ENCODE measurements at places on chromosomes 2 and 18. TPM values are rescaled to one million over a fixed set of nuclear protein-coding genes. Genes with fewer than 3 reads are reported as not detected.

GRCh38 chr2:148944536-148944935 is 69.5 kb downstream of the KIF5C start:
- DNase-seq = no peak

DNA sequence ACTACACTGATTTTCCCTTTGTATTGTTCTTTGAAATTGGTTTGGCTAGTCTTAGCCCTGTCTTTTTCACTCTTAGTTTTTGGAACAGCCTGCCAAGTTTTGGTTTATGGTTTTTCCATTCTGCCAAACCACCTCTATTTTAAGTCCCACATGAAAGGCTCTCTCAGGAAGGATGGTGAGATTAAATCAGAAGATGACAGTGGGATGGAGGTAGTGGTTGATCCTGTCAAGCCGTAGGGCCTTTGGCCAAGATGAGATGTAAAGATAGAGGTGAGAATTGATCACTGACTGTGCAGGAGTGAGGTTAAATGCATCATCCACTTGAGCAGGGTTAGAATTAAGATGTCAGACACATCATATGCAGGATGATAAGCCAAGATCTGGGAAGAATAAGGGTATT is 948.5 kb downstream of the SLC4A3 start:
- no peak for DNase-seq

GRCh38 chr2:147081831-147082230 is 763.0 kb upstream of the ACVR2A start:
- no peak for DNase-seq

GRCh38 chr2:74212702-74213410 is 14.4 kb downstream of the MTHFD2 start:
- DNase-seq = no peak

DNA sequence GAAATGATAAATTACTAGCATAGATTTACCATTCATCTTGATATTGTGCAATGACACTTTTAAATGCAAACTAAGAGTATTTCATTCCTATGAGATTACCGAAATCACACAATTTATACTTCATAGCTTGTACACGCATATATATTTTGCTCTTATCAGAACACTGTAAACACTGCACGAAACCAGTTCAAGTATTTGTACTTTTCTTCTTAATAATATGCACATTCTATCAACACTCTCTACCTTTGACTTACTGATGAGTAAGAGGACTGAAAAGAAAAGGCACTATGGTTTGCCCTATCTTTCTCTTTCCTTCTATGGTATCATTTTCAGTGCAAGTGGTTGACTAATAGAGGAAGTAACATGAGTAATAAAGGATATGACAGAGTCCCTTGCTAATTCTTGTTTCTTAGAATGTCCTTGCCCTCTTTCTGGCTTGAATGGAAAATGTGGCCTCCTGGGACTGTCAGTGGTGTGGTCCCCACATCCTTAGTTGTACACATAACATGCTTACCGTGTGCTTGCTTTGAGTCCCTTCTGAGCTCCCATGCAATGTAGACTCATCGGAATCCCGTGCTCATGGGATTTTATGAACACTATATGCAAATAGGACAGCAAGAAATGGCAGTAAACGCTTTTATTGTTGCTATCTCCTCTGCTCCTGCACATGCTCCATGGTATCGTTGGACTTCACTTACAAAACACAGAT is 363.5 kb upstream of the TNP1 start:
- no peak for DNase-seq

The CLEC4F gene
- not detected for polyA plus RNA-seq

The MRPS9 gene
- 58.2 TPM for polyA plus RNA-seq

The GKN1 gene
- polyA plus RNA-seq = not detected

The TSN gene
- polyA plus RNA-seq = 75.3 TPM

The MAP2 gene
- not detected for polyA plus RNA-seq

The FOXI3 gene
- not detected for polyA plus RNA-seq

The CDK5R2 gene
- polyA plus RNA-seq = not detected
